ENCODE measurements at places on chromosomes 11 and 22.
A peak's percentile ranks its signal among the peaks of the same experiment; 100 is the strongest.

- DNase-seq = no peak
These were observed 263.1 kb downstream of the TMEM135 start for GRCh38 chr11:87300640-87301380.

GRCh38 chr11:69233744-69234570 is 60.0 kb upstream of the MYEOV start:
- DNase-seq = no peak

GRCh38 chr11:4466871-4467442 is 15.5 kb upstream of the OR52K1 start:
- DNase-seq = no peak

DNA sequence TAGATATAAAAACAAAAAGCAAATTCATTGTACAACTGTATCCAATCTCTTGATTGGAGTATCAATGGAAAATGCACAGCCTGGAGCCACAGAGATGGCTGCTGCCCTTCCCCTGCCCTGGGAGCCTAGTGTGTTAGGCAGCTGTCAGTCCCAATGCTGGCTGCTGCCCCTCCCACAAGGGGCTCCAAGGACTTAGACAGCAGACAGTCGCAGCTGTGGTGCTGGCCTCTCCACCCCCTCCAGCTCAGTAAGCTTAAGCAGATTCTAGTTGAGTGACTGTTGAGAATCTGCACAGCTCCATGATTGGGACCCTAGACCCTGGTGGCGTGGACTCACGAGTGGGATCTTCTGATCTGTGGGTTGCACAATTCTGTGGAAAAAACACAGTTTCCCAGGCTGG is 1511.2 kb downstream of the FAM181B start:
- DNase-seq = no peak

DNA sequence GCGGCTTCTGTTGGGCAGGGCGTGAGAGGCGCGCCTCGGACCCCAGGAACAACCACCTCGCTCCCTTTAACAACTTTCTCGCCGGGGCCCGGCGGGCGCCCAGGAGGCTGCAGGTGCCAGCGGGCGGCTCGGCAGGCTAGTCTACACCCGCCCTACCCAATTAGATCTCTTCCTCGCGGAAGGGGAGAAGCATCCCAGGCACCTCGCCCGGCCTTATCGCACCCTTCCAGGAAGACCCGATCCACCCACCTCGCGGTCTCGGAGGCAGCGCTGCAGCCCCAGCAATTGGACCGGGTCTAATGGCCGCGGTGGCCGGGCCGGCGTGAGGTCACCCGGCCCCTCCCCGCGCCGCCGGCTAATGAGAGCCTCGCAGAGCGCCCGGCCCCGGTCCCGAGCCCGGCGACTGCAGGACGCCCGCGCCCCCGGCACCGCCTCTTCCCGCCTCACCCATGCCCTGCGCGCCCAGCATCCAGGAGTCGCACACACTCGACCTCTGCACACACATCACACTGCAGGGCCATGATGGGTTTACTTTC is at the start of gene PLAAT3:
PLAAT3 (minus strand) TSS at position 298 of the 536 bp plus-strand sequence. CDS start 419 bp downstream, outside the sequence.
- peak; percentile 36 for DNase-seq

DNA sequence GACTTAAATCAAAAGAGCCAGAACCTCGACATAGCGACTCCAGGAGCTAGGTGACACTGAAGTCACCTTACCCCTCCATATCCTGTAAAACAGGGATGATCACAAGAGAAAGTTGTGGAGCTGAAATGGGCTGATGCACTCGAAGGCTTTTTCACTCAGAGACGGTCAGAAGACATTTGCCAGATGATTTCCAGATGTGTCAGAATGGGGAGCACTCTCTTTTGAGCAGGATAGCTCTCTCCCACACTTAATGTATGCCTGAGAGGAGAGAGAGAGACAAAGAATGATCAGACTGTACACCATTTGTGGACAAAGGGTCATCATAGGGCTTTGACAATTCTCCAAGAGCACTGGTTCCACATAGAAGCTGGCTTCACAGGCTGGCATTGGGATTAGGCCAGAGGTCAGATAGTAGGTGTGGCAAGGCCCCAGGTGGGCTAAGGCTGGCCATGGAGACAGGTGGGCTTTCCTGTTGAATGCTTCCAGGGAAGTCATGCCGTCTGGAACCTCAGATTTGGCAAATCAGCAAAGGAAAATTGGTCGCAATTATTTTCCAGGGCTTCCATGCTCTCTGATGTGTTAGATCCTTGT is 42.3 kb upstream of the ETS1 start:
- no peak for DNase-seq

DNA sequence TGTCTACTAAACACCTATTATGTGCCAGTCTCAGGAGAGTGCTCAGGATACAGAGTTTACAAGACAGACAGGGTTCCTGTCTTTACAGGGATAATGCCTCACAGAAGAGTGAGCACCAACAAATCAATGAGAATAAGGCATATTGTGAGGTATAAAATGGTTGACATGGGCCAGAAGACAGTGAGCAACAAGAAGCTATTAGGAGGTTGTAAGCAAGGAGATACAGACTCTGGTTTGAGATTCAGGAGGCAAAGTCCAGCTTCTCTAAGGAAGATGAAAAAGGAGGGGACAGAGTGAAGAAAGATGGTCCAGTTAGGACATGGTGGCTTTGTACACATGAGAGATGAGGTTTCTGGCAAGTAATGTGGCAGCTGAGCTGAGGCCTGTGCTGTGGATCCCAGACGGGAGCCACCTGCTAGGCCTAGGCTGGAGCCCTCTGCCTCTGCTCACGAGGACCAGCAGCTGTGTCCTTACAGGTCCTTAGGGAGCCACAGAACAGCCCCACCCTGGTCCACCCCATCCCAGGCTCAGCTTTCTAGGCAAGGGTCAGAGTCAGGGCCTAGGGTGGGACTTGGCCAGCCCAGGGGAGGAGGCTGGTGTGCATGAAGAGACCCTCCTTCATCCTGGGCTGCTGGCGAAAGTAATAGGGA is 110.5 kb downstream of the ZNF280B start:
- DNase-seq = no peak

DNA sequence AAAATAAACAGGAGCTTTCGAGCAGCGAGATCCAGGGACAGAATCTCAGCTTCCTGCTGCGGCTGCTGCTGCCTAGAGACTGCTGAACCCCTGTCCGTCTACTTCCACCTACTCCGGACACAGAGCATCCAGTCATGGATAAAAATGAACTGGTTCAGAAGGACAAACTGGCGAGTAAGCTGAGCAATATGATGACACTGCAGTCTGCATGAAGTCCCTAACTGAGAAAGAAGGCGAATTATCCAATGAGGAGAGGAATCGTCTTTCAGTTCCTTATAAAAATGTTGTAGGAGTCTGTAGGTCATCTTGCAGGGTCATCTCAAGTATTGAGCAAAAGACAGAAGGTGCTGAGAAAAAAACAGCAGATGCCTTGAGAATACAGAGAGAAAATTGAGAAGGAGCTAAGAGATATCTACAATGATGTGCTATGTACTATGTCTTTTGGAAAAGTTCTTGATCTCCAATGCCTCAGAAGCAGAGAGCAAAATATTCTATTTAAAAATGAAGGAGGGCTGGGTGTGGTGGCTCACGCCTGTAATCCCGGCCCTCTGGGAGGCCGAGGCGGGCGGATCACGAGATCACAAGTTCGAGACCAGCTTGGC is 11.1 kb upstream of the MS4A2 start:
- no peak for DNase-seq

GRCh38 chr11:125457814-125458343 is 38.2 kb downstream of the FEZ1 start:
- no peak for DNase-seq

DNA sequence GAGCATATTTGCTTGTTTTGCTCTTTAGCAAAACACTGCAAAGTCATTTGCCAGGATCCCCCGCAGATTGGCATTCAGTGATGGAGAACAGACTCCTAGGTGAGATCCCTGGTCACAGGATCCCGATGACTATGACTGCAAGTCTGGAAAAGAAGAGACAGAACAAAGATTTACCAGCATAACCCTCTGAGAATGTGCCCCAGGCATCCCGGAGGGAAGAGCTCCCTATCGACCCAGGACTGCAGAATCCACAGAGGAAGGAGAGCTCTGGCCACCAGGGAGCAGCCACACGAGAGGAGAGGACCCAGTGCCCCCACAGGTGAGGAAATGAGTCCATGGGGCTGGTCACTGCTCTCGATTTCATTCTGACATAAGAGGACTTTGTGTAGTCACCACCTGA is 105.2 kb downstream of the ZNF280B start:
- DNase-seq = no peak

- DNase-seq = no peak
These were observed 24.8 kb downstream of the AMOTL1 start for GRCh38 chr11:94793002-94793401.

DNA sequence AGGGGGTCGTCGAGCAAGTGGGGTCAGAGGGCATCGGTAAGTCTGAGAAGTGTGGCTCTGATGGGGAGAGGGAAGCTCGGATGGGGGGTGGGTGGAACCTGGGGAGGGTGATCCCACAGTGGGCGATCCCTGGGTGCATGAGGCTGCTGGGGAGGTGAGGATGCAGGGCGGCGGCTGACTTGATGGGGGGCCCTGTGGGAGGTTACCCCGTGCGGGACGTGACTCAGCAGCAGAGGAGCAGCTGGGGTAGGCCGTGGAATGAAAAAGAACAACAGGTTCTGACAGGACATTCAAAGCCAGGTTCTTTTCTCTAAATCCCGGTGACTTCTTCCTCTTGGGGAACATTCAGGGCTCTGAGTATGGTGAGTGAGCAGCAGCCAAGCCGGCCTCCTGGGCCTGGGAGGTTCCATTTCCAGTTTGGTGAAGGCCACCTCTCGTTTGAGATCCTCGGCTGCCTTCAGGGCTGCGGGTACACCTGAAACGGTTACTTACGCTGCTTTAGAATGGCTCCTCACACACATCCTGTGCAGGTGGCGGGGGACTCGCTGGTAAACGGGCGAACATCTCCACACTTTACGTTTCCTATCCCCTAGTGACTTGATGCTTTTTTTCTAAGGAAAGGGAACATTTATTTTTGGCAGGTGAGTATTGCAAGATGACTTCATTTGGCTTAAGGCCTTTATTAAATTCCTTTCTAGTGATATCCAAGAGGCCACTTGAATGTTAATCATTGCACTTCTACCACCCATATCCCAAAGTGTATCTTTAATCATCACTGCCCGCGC is 278.2 kb downstream of the TBC1D22A start:
- no peak for DNase-seq

GRCh38 chr22:50072167-50072555 is 13.1 kb downstream of the MLC1 start:
- DNase-seq = no peak

DNA sequence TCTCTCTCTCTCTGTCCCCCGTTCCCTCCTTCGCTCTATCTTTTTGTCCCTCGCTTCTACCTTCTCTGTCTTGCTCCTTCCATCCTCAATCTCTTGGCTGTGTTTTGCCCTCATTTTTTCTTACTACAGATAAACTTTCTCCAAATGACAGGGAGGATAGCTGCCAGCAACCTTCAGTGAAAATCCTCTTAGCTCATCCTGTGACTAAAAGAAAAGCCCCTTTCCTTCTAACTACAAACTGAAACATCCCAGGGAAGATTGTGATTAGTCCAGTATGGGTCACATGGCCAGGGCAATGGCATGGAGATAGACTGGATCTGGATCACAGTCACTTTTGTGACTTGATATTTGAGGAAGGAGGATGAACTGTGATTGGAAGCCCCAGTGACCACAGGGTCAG is 10.4 kb downstream of the SPON1 start:
- no peak for DNase-seq

GRCh38 chr11:760236-760635 is 13.0 kb downstream of the TALDO1 start:
- no peak for DNase-seq

DNA sequence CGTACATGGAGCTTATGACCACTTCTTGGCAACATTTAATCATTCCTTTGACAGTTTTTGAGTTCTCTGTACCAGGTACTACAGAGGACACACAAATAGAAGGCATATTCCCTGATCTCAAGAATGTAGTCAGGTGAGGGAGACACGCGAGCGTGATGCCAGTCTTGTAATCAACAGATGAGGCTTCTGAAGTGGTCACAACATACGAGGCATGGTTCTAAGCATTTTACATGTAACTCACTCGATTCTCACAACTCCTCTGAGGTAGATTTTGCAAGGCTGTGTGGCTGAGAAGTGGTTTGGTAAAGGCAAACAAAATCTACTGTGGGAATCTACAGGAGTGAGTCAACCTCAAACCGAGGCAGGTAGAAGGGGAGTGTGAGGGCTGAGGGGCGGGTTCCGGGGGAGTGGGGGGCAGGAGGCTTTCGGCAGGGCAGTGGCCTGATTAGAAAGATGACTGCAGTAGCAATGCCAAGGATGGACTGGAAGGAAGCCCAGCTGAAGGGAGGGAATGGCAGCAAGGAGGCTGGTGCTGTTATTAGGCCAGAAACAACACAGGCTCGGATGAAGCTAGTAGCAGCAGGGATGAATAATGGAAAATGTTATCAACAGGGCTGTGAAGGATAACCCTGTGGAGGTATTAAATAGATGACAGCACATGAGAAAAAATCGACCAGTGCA is 63.8 kb downstream of the ST14 start:
- no peak for DNase-seq

- no peak for DNase-seq
These were observed 148.3 kb upstream of the RASSF10 start for GRCh38 chr11:12860827-12861226.

- DNase-seq = no peak
These were observed 81.2 kb downstream of the RASSF10 start for GRCh38 chr11:13090228-13090708.

GRCh38 chr11:114845766-114846415 is 167.6 kb downstream of the NXPE2 start:
- DNase-seq = no peak

DNA sequence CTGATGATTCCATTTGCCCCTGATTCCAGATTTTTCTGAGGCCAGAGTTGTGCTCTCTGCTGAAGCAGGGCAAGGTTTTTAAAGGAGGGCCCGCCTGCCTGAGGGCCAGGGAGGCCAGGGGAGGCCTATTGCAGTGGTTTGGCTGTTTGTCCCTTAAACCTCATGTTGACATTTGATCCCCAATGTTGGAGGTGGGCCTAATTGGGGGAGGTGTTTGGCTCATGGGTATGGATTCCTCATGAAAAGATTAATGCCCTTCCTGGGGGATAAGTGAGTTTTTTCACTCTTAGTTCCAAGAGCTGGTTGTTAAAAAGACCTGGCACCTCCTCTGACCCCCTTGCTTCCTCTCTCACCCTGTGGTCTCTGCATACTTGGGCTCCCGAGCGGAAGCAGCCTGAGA is 9.2 kb downstream of the GAL3ST3 start:
- DNase-seq = no peak

- DNase-seq = no peak
These were observed 15.8 kb downstream of the SCUBE2 start for GRCh38 chr11:9075556-9075955.

Data from HCT116 (cell line).